ENCODE measurements at places on chromosomes 2 and 18.

GRCh38 chr2:121699421-121700333 is 37.0 kb downstream of the NIFK start:
- peak; percentile 81 for DNase-seq

GRCh38 chr2:225735844-225736243 is 336.3 kb downstream of the NYAP2 start:
- DNase-seq, result no peak

DNA sequence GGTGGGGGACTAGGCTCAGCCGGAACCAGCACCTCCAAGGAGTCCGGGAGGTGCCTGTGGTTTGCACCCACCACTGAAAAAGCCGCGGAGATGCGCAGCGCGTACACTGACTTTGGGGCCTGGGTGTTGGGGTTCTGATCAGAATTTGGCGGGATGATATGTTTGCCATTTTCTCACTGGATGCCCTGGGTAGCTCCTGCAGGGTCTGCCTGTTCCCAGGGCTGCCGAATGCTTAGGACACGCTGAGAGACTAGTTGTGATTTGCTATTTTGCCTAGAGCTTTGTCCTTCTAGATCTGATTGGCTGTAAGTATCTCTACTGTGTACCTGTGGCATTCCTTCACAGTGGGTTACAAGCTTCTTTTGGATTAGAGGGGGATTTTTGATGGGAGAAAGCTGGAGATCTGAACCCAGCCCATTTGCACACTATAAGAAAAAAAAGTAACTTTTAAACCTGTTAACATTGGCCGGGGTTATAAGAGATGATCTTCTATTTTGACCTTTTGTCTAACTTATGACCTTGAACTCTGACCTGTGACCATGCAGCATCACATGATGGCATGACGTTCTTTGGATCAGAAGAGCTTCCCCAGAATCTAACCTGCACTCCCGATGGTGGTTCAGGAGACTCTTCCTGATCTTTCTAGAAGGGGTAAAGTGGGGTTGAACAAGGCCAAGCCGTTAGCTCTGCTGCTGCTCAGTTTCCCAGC is 1.6 kb downstream of the KCNE4 start:
- DNase-seq, result no peak

GRCh38 chr2:151853070-151853758 is 25.0 kb upstream of the ARL5A start:
- no peak for DNase-seq

DNA sequence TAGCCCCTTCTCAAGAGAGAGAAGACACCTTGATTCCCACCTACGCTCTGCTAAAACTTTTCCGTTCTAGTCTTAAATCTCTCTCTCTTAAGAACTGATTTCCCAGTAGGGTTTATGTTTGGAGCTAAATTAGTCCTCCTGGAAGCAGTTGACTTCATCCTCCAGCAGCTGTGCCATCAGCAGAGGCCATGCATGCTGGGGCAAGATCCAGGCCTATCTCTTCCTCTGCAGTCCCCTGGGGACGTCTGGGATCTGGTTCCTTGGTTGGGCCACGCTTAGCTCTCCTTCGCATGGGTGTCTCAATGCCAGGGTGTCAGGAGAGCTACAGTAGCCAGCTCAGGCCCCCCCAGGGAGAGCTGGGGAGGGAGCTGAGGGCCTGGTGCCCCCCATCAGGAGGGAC is 49.7 kb downstream of the HPCAL1 start:
- no peak for DNase-seq

DNA sequence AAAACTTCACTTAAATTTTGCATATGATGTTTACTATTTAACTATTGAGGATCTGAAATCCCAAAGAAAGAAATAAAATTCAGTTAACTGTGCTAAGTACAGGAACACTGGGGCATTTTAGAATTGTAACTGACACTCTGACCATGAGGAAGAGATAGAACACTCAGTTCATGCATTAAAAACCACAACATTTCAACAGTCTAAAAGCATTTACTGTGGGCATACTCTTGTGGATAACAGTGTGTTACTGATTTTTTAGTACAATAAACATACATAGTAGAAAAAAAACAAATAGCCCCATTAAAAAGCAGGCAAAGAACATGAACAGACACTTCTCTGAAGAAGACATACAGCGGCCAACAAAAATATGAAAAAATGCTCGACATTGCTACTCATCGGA is 1122.7 kb upstream of the PIK3C3 start:
- DNase-seq, result no peak

DNA sequence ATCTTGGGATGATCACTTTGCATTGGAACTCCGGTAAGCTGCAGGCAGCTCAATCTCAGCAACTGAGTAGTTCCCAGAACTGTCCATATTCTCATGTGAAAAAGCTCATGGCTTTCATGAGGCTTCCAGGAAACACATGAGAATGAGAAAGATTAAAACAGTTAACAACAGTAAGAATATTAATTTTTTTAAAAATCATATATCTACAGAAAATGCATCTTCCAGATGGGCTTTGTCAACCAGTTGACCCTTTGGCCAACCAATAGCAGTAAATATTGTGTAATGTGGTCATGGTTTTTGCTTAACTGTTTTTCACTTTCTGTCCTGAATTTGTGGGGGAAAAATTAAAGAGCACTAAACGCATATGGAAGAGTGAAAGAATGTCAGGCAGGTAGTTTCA is 131.2 kb upstream of the CCDC195 start:
- no peak for DNase-seq

- DNase-seq, result no peak
Observed at GRCh38 chr2:162676515-162676914, 162.1 kb downstream of the KCNH7 start.

All from activated CD4-positive, alpha-beta T cell treated with anti-CD3 and anti-CD28 coated beads, Interleukin-2, amount 50 U/mL, for 48 hours (primary cell).